ENCODE measurements at places on chromosomes 11 and 22.
A peak's percentile ranks its signal among the peaks of the same experiment; 100 is the strongest.

- no peak for DNase-seq
Observed at GRCh38 chr22:28015676-28016601, 96.9 kb upstream of the PITPNB start.

DNA sequence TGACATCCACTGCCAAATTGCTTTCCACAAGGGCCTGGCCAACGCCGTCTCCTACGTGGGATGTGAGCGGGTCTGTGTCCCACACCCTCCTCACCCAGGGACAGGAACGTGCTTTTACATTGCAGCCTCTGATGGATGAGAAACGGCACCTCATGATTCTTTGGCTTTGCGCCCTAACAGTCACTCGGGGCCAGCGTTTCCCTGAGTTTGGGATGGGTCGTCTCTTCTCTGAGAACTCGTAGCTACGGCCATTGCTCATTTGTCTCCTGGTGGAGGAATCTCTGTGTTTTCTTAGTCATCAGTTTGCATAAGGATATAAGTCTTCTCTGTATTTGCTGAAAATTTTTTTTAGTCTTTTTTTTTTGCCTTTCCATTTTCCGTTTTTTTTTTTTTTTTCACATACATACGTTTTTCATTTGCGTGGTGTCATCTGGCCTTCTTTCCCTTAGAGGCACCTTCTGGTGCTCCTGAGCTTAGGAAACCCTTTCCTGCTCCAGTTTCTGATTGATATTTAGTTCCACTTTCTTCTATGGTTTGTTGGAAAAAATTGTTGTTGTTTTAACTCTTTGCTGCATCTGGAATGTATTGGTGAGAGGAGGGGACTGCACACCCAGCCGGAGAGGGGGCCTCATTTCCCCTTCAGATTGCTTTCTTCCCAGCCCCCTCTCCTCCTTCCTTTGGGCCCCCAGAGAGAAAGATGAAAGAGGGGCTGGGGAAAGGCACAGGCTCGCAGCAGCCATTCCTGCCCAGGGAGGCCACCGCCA is 12.0 kb downstream of the TNNT3 start:
- no peak for DNase-seq

GRCh38 chr11:105152021-105152512 is 12.5 kb upstream of the CARD18 start:
- DNase-seq: no peak

- DNase-seq: peak; percentile 79
Observed at GRCh38 chr22:29040385-29041275, 21.0 kb downstream of the C22orf31 start.

DNA sequence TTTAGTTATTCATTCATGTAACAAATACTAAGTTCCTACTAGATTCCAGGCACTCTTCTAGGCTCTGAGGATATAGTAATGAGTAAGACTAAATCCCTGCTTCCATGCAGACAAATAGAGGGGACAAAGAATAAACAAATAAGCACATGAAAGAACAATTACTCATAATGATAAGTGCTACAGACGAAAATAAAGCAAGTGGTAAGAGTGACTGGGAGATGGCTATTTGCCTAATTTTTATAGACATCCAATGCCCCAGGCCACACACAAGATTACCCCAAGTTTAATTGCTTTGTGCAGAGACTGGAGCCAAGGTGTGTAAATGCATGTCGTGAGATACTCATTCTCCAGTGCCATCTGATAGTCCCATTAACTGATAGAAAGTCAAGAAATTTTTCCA is 62.6 kb downstream of the DCUN1D5 start:
- DNase-seq: no peak

DNA sequence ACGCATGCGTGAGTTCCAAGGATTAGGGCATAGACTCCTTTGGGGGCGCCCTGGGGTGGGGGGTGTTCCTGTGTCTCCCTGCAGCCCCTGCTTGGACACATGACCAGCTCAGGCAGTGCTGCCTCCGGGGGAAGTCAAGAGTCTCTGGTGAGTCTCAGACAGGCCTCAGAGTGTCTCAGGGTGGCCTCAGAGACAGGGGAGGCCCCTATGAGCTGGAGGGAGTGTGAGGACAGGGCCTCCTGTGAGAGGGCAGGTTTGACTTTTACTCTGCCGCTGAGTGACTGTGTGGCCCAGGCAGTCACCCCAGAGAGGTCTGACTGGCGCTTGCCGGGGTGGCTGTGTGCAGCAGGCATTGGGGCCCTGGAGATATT is 41.2 kb upstream of the KCNQ1OT1 start:
- DNase-seq: no peak

- peak; percentile 41 for DNase-seq
Observed at GRCh38 chr11:81647374-81647773, 1086.3 kb downstream of the FAM181B start.

DNA sequence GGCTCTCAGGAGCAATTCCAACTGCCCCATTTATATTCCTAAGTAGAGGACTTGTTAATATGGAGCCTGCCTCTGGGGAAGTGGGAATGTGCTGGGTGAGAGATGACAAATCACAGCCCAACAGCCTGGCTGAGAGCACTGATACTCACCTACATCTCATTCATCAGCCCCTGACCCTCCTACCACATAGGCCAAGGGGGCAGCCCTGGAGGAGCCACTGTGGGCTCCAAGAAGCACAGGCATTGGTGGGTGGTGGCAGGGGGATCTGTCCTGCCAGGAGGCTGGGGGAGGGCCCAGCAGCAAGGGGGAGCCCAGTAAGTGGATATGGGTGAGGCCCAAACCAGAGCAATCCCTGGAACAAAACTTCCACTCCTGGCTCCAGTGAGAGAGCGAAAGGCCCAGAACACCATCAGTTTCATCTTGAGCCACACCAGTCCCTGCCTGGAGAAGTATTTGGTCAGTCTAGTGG is 79.7 kb downstream of the BUD13 start:
- no peak for DNase-seq

DNA sequence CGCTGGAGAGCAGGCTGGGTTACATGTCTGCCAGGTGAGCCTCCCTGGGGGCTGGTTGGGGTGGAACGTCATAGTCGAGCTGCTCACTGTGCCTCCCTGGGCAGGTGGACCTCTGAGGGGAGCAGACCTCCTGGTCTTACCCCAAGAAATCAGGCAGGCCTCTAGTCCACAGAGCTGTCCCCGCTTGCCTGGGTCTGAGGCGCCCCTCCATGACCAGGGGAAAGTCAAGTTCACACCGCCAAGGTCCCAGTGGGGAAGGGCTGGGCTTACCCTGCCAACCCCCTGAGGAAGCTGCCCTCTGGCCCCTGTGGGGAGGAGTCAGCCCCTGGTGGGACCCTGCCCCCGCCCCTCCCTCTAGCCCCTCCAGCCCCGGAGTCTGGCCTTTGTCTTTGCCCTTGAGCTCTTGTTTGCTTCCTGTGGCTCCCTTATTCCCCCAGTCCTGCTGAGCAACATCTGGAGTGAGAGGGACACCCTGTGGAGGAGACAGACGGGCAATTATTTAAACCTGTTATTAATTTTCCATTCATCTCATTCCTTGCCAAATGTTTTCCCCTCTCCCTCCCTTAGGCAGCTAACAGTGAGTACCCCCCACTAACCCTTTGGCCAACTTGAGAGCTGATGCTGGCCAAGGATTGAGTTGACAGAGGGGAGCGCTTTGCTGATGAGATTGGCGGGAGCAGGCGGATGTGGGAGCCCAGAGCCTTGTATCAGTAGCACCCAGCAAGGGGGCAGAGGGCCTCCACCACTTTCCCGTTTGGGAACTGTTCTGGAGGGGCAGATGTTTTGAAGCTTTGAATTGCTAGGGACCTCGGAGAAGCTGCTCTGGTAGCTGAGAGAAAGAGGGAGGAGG is 83.4 kb downstream of the CEP164 start:
- DNase-seq: no peak

- DNase-seq: no peak
Observed at GRCh38 chr11:77449784-77450183, 24.1 kb downstream of the PAK1 start.

- DNase-seq: no peak
Observed at GRCh38 chr11:15093432-15093831, 20.0 kb downstream of the CALCB start.

DNA sequence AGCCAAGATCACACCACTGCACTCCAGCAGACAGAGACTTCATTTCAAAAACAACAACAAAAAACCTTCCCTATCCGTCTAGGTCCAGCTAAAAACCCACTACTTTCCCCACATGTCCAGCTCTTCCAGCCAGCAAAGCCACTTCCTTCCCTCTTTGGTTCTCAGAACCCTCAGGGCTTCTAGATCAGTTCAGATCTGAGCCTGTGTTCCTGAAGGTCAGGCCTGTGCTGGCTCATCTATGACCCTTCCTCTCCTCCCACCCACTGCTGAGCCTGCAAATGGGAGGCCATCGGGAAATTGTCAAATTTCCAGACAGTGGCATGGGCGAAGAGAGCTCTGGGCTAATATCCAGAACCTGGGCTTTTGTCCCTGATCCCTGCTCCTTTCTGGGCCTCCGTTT is 37.8 kb downstream of the SLCO2B1 start:
- no peak for DNase-seq

DNA sequence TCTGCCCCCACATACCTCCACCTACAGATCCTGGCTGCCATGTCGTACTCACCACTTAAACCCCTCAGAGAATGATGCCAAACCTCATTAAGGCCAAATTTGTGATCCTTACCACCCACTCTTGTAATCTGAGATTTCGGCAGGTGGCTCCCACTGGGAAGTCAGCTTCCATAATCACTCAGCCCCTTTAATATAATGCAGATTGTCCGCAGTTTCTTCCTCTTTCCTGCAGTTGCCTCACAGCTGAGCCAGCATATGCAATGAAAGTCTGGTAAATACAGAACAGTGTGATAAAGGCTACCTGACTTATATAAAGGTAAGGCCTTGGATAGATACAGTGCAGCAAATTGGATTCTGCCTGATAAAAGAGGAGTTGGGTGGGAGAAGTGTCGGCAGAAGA is 515.2 kb upstream of the TENM4 start:
- DNase-seq: no peak

DNA sequence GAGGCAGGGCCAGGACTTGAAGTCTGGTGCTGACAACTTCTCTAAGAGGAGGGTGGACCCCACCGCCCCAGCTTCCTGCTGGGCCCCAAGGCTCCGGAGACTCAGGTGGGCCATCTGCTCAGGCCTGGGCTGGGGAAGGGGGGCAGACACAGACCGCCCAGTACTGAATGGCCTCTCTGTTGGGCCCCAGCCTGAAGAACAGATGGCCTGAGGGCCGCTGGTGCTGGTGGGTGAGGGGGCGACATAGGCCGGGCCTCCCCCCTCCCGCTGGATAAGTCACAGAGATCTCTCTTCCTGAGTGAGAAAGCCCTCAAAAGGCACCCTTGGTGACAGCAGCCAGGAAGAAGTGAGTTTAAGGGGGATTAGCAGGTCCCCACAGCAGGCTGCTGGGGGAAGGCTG is 12.5 kb upstream of the TP53I11 start:
- DNase-seq: no peak

DNA sequence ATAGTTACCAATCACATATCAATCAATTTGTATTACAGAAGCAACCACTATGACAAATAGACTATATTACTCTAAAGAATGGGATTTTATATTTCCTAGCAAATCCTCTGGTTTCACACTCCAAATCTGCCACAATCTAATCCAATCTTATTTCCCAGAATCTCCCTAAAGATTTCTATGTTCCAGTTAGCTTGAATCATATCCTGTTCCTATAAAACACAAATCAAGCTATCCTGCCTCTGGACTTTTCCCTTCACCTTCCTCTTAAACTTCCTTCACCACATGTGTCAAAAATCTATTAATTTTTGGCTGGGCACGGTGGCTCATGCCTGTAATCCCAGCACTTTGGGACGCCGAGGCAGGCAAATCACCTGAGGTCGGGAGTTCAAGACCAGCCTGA is 50.0 kb downstream of the PIK3C2A start:
- no peak for DNase-seq

GRCh38 chr11:110249066-110249465 is 47.3 kb downstream of the RDX start:
- DNase-seq: no peak

- DNase-seq: no peak
Observed at GRCh38 chr11:71255323-71255722, 2.9 kb upstream of the SHANK2 start.

- DNase-seq: no peak
Observed at GRCh38 chr22:45308957-45309421, 745 bp upstream of the FAM118A start.

- DNase-seq: no peak
Observed at GRCh38 chr11:9831122-9831521, 167.2 kb downstream of the SWAP70 start.

DNA sequence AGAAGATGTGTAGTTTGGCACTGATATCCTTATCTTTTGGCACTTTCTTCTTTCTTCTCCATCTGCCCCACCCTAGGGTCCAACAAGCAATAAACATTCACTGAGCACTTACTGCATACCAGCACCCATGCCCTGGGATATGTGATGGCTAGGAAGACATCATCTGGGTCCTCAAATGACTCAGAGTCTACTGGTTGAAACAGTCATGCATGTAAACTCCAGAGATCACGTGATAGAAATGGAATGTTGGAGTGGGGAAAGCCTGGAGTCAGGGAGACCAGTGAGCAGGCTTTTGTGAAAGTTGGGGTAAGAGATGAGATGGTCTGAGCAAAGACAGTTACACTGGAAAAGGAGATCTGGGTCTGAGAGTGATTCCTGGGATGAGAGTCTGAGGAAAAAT is 724.9 kb upstream of the TENM4 start:
- DNase-seq: no peak

DNA sequence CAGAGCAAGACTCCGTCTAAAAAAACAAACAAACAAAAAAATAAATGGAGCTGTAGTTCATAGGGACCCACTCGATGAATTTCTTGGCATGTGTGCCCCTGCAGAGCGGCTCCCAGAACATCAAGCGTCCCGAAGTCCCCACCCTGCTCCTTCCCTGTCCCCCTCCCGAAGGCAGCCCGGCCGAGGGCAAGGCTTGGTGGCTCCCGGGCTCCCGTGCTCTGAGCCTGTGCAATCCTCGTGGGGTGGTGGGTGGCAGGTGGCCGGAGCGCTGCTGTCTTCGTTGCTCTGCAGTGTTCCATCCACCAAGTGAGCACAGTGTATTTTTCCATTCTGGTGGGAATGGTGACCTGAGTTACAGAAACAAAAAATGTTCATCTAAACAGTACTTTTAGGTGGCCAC is 33.5 kb upstream of the GAL start:
- DNase-seq: no peak

- no peak for DNase-seq
Observed at GRCh38 chr11:34223021-34223813, 117.8 kb downstream of the NAT10 start.

DNA sequence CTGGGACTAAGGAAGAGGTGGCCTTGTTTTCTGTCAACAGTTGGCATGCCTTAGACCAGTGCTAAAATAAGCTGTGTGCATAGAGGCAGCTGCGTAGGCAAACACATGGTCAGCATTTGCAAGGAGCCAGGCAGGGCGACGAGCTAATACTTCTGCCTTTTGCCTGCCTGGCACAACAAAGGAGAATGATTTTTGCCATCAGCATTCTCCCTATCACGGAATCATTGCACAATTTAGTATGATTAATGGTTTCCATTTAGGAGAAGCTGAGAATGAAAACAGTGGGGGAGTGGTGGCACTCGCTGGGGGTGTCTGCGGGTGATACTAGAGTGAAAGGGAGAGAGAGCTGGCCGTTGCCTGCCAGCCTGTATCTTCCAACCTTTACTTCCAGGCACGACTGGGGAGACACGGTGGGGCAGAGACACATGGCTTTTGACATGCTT is 336.0 kb downstream of the CADM1 start:
- no peak for DNase-seq

All from putamen (tissue), 1 donor.